ENCODE measurements at places on chromosomes 7 and 10.

- no peak for DNase-seq
Measured at GRCh38 chr10:24292304-24293293, 83.7 kb downstream of the KIAA1217 start.

DNA sequence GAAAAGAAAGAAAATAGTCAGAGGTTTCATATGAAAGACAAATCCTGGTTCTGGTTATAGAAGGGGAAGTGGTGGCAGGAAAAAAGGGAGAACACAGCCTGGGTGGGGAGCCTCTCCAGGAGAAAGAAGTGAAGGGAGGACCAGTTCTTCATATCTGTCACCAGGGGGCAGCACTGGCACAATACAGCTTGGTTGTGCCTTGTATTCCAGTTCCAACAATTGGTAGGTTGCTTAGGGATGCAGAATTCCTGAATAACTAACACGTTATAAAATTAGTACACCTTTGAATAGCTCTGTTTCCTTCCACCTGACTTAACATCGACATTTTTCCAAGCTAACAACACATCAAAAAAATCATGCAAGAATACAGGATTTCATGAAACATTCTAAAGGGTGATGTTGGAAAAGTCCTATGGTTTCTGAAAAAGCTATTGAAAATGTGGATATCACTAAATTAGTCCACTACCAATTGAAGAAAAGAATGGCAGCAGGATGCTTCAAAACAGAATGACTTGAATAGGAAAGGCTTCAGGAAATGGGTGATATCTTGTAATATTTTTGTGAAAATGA lies 52.9 kb downstream of the CYP26A1 start:
- no peak for DNase-seq

- DNase-seq: no peak
Measured at GRCh38 chr10:5467634-5468255, 31.6 kb downstream of the CALML5 start.

DNA sequence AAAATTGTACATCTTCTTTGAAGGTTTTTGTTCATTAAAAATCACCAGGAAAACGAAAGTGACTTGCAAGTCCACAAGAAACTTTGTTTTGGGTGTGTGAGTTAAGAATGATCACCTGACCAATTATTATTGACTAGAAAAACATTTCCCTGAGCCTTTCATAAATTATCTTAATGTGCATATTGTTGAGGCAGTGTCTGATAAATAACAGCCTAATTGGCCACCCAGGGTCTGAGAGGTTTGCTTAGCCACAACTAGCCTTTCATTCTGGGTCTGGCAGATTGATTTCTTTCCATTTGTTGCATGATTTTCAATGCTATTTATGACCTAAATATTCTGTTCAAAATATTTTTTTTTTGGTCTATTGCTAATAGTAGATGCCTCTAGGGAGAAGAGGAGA lies 152.8 kb downstream of the AUTS2 start:
- DNase-seq: no peak

All from ascending aorta (tissue), 2 donors.